Activated CD4-positive, alpha-beta T cell treated with anti-CD3 and anti-CD28 coated beads for 48 hours (primary cell): ENCODE measurements at places on chromosomes 5 and 9.
A peak's percentile ranks its signal among the peaks of the same experiment; 100 is the strongest.

DNA sequence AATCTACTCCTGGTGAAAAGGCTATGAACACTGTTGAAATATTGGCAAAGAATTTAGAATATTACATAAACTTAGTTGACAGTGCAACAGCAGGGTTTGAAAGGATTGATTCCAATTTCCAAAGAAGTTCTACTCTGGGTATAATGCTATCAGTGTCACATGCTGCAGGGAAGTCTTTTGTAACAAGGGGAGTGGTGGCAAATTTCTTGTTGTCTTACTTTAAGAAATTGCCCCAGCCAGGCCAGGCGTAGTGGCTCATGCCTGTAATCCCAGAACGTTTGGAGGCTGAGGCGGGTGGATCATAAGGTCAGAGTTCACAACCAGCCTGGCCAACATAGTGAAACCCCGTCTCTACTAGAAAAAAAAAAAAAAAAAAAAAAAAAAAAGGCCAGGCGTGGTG lies 86.3 kb upstream of the OTULINL start:
- DNase-seq = no peak

DNA sequence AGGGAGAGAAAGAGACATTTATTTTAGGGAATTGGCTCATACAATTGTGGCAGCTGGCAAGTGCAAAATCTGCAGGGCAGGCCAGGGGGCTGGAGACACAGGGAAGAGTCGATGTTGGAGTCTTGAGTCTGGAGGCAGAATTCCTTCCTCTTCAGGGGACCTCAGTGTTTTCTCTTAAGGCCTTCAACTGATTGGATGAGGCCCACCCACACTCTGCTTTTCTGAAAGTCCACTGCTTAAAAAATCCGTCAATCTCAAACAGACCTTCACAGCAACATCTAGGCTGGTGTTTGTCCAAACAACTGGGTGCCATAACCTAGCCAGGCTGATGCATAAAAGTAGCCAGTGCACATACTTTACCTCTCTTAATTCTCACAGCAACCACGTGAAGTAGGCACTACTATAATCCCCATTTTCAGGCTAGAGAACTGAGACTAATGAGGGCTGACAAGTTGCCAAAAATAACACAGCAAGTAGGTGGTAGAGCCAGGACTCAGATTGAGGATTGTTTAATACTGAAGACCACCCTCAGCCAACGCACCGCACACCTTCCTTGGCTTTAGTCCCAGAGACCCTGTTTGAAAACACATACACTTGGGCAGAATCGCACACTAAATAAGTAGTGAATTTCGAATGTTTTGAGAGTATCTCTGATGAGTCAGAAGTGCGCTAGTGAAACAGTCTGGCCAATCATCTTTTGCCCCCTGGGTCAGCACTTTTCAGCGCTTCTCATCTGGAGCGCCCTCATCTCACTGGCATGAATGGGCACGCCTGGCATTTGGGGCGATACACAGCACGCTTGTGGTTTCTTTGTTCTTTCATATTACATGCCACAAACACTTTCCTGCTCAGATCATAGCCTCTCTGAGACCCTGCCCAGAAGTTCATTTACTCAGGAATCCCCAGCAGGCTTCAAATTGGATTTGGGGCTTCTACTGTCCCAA lies 591.4 kb downstream of the CCDC171 start:
- no peak for DNase-seq

GRCh38 chr5:107531308-107531707 lies 139.4 kb downstream of the EFNA5 start:
- no peak for DNase-seq

DNA sequence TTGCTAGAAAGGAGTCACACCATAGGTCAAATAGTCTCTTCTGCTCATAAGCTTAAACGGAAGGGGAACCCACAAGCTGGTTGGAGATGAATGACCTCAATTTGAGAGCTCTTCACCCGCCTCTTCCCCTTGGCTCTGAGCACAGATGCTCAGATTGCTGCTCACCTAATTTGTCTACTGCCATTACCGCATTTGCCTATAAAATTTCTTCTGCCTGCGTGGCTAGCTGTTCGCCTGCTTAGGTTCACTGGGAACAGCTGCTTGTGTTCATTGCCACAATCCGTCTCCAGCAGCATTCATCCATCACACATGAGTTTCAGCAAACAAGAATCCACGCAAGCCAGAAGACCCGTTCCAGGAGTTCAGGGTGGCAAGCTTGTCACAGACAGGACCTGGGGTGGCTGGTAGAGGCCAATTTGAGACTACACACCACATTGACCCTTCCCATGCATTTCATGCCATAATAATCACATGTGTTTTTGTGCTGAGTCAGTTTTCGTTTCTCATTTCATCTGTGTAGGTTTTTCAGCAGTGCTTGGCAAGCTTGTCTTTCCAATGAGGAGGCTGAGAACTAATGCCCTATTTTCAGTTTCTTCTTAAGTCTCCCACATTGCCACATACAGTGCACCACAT lies 50.2 kb upstream of the DNAH5 start:
- no peak for DNase-seq

DNA sequence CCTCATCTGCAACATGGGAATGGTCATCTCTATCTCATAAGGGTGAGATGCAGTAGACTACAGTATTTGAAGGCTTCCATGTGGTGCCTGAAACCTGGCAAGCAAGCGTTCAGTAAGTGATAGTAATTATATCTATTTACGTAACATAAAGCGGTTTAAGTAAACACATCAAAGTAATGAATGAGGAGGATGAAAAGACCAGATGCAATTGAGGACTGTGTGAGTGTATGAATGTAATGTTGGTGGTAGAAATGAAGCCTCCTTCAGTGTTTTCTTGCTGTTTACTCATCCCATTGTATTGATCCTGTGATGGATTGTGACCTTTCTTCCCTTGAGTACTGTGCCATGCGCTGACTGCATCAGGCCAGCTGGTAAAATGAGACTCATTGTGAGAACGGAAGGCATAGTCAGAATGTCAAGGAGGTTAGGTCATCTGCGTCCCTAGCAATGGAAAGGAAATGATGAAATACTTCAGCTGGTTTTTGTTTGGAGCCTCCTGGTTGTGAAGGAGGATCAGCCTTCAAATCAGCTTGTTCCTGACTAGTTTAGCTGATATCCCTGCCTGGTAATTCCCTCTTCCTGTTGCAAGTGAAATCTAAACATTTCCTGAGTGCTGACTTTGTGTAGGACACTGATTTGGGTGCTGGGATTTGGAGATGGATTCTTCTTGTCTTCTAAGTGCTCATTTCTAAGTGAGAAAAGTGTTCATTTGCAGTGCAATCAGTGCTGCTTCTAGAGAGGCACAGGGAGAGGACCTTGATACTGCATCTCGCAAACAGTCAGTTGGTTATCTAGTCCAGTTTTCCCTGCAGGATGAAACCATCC lies 35.6 kb downstream of the TNFSF8 start:
- DNase-seq = peak; percentile 70

DNA sequence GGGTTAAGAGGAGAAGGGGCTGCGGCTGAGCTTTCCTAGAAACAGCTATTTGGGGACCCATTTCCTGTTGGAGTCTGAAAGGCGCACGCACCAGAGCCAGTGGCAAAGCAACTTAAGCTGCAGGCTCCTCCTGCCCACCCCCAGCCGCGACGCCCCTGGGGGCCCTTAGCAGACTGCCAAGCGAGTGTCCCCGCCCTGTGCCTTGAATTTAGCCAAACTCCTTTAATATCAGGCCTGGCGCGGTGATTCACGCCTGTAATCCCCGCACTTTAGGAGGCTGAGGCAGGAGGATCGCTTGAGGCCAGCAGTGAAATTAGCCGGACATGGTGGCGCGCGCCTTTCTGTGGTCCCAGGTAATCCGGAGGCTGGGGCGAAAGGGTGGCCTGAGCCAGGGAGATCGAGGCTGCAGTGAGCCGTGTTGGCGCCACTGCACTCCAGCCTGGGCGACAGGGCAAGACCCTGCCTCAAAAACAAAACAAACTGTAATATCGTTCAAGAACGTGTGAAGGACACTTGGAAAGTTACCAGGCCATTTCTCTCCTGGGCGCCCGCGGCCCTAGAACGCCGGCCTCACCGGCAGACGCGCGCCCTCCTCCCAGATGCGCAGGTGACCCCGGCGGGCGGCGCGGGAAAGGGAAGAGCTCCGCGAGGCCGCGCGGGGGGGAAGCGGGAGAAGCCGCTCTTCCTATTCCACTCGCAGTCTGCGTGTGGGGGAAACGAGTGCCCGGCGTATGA lies 1.0 kb upstream of the F2R start:
- no peak for DNase-seq
